ENCODE measurements at places on chromosomes 6 and 20.

DNA sequence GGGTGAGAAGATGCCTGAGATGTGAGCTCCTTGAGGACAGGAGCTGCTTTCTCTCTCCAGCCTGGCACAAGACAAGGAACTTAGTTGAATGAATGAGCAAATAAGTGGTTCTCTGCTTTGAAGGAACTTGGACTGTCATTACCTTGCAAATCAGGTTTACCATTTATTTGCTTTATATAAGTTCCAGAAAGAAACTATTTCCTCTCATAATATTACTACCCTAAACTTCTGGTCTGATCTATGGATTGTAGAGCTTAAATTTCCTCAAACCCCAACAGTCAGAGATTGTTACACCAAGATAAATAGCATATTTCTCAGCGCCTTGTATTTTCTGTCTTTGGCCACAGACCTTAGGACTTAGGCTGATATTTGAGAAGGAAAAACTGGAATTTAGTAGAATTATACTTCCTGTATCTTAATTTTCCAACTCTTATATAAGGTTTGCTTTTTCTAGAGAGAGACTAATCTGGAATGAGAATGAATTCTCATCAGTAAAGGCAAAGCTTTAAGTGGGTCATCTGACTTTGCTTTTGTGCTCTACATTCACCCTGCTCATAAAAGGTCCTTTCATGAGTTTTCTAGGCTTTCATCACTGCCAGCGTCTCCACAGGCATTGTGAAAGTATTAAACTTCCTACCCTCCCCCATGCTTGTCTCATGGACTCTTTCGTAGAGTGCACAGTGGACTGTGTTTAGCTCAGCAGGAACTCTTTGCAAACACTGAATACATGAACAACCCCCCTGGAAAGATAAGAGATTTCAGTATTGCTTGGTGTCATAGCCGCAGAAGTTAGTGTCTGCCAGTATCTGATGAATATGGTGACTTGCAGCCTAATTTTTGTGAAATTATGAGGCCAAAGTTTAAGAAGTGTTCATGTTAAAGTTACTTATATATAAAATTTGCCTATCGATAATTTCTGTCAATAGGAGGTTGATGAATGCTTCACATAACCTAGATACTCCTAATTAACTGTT lies 74.0 kb downstream of the PTPRA start:
- no peak for DNase-seq

GRCh38 chr20:23407781-23408464 lies 13.4 kb downstream of the NAPB start:
- no peak for DNase-seq

DNA sequence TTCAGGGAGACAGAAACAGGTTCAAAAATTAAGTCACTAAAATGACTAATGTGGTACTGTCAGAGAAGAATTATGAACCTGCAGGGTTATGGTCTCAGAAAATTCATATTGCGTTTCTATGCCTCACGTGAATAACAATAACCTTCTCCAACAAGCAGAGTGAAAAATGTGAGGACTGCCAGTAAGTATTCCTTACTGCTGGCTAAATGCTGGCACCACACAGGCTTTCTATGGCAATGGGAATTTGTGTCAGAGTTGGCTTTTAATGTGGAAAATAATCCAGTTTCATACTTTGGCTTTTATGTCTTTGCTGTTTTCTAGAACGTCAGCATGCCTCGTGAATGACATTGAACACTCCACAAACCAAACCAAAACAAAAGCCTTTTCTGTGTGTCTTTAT lies 656.0 kb downstream of the KIF16B start:
- DNase-seq: no peak

- DNase-seq: no peak
Observed at GRCh38 chr20:52110456-52110855, 81.1 kb downstream of the ZFP64 start.

DNA sequence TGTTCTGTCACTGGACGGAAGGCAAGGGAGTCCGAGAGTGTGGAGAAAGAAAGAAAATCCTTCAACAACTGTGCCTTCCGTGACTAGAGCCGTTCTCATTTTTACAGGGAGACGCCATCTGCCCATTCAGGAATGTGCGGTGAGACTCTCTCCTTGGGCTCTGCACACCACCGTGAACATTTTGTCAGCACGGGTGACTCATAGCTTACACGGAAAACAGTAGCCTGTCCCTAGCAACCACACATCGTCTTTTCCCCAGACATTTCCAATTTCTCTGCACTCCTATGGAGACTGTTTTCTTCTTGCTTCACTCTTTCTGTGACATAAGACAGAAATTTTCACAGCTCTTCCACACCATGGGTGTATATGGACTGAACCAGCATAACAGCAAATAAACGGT lies 55.1 kb downstream of the TBXT start:
- no peak for DNase-seq

GRCh38 chr20:24672181-24672880 lies 202.9 kb downstream of the SYNDIG1 start:
- no peak for DNase-seq

- no peak for DNase-seq
Observed at GRCh38 chr20:57104113-57104512, 162.3 kb downstream of the BMP7 start.

- no peak for DNase-seq
Observed at GRCh38 chr6:47375426-47375825, 65.7 kb upstream of the TNFRSF21 start.

DNA sequence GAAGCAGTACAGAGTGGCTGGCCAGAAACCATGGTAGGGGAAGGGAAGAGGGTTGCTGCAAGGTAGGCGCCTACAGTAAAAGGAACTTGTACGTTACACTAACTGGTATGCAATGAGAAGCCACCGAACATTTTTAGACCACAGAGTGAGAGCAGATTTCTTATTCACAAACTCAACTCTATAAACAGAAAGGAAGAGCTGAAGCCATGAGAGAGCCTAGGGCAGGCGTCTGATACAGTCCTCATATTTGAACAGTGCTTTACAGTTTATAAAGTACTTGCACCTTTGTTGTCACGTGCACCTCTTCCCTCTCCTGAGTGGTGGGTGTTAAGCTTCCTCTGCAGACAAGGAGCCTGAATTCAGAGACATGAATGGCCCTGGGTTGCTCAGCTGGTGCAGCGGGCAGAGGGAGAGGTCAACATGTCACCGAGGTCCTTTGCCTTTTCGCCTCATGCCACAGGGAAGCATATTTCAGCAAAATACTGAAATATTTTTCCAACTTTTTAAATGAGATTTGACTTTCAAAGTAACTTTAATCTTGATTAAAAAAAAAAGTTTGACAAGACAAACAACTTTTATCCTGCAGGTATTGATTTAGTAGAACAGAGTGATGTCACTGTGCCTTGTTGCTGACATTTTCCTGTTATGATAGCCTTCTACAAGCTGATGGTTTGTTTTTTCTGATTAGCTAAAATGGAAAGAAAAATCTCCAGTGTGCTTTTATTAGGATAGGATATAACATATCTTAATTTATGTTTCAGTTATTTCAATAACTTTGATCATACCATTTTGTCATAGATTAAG lies 23.8 kb downstream of the UST start:
- no peak for DNase-seq

- no peak for DNase-seq
Observed at GRCh38 chr6:20866935-20867703, 332.9 kb downstream of the CDKAL1 start.
